D721Med (cell line): ENCODE measurements at places on chromosomes 6 and 20.

DNA sequence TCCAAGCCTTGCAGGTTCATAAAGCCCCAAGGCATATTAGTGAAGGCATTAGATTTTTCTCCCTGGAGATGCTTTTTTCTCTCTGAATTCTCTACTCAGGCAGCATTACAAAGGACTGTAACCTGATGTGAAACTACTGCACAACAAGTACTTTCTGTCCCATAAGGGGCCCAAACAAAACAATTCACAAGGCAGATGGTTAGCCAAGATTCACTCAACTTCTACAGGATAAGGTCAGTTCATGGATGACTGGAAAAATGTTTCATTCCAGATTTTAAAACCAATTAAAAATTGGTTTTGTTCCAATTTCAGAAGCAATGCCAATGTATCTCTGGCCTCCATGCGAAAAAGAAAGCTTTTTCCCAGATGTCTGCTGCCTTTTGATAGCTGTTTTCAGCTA is 181.8 kb downstream of the KHDC1L start:
- DNase-seq = no peak

DNA sequence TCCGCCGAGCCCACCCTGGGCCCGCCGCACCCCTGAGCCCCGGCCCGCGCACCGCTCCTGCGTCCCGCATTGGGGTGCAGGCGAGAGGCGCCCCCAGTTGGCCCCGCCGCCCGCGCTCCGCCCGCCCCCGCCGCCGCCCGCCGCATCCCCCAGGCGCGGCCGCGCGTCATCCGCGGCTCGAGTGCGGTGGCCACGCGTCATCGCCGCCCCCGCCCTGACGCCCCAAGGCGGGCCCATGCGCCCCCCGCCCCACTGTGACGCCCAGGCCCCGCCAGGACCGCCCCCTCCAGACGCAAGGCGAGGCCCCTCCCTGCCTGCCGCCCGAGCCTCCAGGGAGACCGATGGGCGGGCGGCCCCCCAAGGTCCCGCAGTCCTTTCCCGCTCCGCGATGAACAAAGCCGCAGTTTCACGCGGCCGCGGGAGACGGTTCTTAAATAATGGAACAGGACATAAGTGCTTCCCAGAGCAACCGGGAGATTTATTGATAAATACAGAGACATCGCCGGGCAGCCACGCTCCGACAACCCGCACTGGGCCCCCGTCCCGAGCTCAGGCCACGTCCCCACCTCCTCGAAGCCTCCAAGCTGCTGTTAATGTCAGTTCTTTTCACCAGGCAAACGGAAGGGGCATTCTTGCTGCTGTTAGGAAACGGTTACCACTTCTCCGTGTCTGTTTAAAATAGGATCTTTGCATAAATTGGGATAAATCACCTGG is at the start of gene ANKRD60:
TSS of gene ANKRD60 (minus strand) at position 170 of the 714 bp plus-strand sequence. CDS start at position 170, 0 bp downstream.
- DNase-seq = no peak

DNA sequence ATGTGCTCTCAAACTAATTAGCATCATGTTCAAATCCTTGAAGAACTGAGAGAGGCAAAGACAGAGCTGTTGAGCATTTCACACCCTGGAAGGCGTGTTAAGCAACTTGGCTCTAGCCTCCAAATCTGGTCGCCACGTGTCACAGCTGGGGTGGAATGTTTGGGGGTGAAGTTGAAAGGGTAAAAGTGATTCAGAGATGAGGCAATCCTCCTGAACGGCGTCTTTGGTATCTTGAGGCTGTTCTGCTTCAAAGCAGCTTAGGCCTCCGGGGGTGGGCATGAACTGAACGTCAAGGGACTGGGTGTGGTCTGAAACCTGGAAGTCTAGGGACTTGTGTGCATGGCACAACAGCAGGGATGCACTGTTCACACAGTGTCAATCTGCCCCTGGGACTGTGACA is 62.3 kb downstream of the TRAM2 start:
- no peak for DNase-seq

DNA sequence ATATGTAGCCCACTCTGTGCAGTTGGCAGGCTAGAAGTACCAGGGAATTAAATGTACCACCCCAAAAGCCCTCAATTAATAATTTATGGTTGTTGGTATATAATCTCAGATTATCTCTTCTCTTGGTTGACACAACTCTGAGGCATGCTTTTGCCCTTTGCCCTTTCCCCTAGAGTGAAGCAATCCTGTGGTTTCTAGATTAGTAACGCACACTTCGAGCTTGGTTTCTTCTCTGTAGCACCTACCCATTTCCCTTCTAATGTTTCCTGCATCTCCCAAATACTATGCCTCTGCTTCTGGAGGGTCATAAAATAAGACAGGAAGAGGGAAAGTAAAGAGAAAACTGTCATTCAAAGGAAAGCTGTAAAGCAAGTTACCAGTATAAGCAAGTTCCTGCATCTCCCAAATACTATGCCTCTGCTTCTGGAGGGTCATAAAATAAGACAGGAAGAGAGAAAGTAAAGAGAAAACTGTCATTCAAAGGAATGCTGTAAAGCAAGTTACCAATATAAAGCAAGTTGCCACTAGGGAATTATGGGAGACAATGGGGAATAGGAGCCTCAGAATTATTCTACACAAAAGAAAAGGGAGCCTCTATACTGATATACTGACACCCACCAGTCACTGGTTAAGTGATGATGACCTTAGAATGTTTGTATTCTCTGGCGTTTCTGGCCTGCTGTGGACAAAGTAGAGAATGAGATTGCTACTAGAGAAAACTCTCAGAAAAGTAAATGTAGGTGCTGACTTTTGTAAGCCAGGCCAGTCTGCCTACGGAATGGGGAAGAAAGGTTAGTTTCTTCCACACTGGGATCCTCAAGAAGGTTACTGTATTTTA is 862.6 kb upstream of the MAN1A1 start:
- no peak for DNase-seq

- DNase-seq = no peak
These were observed 6.8 kb upstream of the KIAA1755 start for GRCh38 chr20:38267296-38267695.

DNA sequence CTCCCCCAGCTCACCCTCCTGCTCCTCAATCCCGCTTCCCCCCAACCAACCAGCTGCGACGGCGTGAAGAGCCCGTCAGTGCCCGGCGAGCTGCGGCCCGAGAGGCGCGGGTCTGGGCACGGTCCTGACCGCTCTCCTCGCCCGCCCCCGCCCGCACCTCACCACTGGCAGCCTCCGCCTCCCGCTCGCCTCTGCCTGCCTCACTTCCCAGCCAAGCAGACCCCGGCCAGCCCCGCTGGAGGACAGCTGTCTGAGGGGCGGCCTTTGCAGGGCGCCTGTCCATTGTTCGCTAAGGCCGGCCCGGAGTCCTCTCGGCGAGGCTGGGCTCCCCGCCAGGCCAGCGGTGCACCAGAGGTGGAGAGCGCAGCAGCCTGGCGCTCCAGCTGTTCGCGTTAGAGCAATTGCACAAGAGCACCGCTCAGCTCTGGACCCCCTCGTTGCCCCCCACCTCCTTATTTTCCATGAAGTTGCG is 1.3 kb downstream of the SOBP start:
- no peak for DNase-seq

DNA sequence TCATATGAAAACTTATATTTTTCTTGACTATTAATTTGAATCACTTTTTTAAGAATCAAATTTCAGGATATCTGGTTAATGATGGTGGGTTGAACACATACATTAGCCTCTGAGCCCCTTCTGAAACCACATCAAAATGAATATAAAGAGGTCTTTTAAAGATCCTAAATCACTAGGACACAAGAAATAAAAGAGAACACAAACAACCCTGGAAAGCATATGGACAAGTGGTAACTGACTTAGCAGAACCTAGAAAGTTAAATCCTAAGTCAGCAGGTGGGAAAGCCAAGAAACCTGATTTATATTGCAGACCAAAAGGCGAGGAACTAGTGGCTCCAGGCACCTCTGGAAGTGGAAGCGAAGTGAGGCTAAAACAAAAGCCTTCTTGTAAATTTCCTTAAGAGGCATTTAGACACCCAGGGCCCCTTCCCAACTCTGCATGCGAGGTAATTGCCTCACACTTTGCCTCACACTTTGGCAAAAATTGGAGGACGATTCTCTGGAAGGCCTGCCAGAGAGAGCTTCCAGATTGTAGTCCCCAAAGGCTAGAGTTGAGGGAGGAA is 293.9 kb downstream of the KHDC1L start:
- DNase-seq = no peak

- DNase-seq = no peak
These were observed 43.4 kb downstream of the SPDEF start for GRCh38 chr6:34512738-34513115.

DNA sequence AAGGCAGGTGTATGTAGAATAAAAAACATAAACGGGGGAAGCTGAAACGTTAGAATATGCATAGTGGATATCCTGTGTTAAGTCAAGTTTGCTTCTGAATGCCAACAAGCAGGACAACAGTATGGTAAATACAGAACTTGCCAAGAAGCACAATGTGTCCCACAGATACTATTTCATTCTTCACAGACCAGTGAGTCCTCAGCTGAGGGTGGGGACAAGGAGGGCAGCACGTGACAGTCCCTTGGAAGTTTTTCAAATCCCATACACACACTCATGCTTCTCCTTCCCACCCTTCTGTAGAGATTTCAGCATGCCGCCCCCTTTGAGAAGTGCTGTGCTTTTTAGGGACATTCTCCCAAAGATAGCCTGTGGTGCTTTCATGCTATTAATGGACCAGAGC is 268.5 kb upstream of the ECI2 start:
- no peak for DNase-seq

GRCh38 chr6:159788753-159789376 is 537 bp downstream of the TCP1 start:
- DNase-seq = no peak

- DNase-seq = no peak
These were observed 31.3 kb downstream of the RAB22A start for GRCh38 chr20:58340853-58341252.

DNA sequence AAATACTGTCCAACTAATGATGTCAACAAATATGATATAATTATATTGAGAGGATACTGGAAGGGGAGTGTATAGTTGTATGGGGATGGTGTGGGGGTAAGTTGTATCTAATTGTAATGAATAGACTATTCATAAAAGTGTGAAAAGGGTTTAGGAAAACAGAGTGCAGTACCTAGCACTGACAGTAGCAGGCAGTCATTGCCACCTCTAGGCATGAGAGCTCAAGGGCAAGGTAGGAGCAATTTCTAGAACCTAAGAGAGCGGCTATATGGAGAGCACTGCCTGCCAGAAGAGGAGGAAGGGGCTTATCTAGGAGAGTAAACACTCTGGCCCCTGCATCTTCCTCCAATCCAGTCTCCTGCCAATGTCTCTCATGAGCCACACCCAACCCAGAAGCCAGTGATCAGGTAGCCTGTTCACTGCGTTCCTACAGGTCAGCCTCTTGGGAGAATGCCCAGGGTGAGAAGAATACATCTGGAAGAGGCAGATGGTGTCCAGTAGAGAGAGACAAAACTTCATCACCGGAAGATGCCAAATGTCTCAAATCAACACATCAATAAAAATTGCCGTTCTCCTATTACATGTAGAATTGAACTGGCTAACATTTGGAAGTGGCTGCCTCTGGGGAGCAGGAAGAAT is 200.0 kb downstream of the LY86 start:
- no peak for DNase-seq

DNA sequence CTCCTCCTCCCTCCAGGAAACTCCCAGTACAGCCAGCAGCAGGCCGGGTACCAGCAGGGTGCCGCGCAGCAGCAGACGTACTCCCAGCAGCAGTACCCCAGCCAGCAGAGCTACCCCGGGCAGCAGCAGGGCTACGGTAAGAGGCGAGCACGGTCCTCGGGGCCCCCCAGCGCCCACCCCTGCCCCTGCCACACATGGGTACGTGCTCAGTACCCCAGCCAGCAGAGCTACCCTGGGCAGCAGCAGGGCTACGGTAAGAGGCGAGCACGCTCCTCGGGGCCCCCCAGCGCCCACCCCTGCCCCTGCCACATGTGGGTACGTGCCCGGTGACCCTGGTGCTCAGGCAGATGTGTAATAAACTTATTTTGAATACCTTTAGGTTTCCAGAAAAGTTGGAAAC is 10.2 kb upstream of the MTG2 start:
- DNase-seq = no peak

- no peak for DNase-seq
These were observed 147.2 kb upstream of the HMGCLL1 start for GRCh38 chr6:55726144-55726543.

DNA sequence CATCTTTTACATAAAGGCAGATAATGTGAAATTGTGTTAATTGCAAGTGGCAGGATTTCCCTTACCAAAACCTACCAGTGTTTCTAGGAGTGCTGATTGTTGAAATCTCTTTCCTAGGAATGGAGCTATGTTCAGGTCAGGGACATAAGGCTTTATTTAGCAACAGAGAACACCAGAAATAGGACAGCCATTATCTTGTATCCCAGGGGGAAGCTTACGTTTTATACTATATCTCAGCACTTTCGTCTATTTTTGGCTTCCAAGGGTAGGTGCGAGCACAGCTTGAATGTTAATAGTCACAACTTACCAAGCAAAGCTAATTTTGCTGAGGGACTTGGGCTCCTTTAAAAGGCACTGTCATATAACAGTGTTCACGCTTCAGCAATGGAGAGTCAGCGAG is 94.0 kb downstream of the SYCP2 start:
- DNase-seq = no peak

DNA sequence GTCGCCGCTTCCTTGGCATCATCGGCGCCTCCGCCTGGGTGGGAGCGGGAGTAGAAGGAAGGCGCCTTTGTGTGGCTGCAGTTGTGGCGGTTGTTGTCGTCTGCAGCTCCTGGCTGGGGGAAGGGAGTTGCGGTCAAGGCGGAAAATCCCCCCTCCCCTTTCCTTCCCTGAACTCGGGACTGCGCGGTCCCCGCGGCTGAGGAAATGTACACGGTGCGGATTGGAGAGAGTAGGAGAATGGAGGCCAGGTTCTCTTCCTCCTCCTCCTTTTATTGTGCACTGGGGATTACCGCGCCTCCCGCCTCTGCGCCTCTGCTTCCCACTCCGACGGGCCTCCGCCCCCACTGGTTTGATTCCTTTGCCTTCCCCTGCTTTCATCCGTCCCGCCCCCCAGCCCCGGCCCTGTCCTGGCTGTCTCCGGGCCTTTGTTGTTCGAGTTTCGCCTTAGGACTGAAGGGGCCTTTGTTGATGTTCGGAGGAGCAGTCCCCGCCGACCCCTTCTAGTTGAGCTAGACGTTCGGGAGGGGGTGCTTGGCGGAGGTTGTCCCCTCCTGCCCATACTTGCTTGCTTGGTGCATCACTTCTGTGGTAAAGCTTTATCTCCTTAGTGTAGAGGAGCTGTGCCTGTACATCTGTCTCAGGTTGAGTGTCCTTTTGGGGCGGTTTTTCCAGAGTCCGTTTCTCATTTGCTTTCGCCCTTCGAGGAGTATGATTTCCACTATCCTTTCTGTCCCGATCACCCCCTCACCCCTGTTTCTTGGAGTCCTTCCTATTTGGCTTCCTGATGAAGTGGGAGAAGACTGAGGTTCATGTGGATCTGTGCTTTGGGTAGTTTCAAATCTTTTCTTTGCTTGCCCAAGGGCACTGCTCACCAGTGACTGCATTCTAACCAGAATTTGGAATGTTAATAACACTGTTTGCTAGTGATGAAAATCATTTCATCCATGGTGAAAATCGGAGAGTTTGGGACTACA is 764 bp downstream of the ZNF292 start:
- no peak for DNase-seq
